ENCODE measurements at places on chromosomes 5 and 9.

DNA sequence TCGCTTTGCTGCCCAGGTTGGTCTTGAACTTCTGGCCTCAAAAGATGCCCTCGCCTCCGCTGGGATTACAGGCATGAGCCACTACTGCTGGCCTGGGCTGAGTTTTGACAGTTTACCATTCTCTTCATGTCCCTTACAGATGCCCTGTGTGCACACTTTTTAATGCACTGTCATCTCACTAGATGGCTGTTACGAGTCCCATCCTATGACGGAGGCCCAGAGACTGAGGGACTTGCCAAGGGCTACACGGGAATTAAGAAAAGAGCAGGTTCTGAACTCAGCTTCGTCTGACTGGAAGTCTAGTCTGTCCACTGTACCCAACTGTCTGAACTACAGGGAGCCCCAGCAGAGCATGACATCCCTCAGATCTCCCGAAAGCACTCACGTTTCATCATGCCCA lies 63.9 kb downstream of the ARHGEF37 start:
- no peak for DNase-seq

DNA sequence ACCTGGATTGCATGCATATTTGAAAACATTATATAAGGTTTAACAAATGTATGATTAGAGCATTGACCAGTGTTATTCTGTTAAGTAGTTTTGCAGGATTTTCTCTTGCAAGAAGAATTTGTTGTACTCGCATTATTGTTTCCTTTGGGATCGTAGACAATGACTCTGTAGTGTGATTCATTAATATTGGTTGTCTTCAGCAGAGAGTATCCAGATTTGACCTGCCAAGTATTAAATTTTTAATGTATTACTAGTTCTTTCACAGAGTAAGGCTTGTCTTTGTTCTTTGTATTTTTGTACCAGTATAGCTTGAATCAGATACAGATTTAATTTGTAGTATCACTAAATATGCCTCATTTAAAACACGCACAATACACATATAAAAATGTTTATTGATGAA lies 155.0 kb downstream of the PBX3 start:
- DNase-seq, result no peak

DNA sequence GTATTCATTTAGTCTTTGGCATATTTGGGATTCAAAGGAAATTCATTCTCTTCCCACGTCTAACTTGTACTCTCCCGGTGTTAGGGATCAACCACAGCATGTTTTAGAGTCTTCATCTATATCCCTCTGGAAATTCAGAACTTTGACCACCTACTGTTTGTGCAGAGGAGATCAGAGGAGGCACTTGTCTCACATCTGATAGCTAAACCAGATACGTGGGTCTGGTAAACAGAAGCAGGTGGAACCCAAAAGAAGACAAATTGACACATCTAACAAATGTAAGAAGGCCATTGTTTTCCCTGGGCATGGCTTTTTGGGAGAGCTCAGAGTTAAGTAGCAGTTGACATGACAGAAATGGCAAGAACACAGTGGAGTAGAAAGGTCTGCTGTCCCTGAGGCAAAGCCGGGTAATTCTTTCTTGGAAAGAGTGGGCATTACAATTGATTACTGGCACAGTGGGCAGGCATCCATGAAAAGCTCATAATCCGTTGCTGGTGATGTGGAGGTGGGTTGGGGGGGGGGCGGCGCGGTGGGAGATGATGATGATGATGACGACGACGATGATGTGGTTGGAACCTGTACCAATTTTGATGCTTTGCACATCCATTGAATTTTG lies 27.5 kb downstream of the PIP5K1B start:
- DNase-seq, result no peak

DNA sequence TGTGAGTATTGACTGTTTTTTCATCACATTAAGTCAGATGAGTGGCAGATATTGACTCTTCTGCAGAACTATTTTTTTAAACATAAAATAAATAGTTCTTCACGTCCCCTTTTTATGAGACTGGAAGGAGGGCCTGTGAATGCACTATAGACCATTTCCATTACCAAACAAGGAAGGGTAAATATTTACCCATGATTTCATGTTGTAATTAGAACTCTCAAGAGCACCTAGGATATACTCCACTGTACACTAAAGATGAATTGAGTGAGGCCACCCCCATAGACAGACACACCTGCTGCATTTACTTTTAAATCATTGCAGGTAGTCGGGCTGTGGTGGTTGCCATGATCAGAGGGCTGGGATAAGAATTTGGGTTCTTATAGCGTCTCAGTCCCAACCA lies 22.6 kb downstream of the SLC36A1 start:
- no peak for DNase-seq

- peak; percentile 82 for DNase-seq
Observed at GRCh38 chr9:136107155-136107952, 11.3 kb downstream of the TMEM250 start.

DNA sequence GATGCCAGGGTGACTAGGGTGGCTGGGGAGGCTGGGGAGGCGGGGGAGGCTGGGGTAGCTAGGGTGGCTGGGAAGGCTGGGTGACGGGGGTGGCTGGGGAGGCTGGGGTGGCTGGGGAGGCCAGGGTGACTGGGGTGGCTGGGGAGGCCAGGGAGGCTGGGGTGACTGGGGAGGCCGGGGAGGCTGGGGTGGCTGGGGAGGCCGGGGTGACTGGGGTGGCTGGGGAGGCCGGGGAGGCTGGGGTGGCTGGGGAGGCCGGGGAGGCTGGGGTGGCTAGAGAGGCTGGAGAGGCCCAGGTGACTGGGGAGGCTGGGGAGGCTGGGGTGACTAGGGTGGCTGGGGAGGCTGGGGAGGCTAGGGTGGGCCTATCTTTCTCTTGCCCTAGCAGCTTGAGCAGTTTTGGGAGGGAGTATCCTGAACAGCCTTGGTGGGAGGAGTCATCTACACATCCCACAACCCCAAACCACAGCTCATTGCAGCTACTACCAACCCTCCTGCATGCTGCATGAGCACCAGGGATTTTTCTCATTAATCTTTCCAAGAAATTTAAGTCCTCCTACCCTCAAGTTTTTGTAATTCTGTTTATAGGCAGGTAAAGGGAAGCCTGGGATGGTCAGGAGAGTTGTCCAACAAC lies 203.2 kb upstream of the IRX1 start:
- DNase-seq, result no peak

- DNase-seq, result no peak
Observed at GRCh38 chr5:58898538-58898937, 315.7 kb downstream of the RAB3C start.

- no peak for DNase-seq
Observed at GRCh38 chr5:98483301-98483685, 290.2 kb upstream of the RGMB start.

DNA sequence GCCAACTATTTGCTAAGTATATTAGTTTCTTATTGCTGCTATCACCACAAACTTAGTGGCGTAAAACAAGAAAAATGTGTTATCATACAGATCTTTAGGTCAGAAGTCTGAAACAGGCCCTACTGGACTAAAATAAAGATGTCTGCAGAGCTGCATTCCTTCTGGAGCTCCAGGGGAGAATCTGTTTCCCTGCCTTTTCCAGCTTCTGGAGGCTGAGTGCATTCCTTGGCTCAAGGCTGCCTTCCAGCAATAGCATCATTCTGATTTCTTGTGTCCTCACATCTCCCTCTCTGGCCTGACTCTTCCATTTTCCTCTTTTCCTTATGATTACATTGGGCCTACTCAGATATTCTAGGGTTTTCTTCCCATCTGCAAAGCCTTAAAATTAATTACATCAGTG lies 15.9 kb downstream of the MAN2A1 start:
- DNase-seq, result no peak

- no peak for DNase-seq
Observed at GRCh38 chr5:57780306-57780960, 297.8 kb upstream of the ACTBL2 start.

DNA sequence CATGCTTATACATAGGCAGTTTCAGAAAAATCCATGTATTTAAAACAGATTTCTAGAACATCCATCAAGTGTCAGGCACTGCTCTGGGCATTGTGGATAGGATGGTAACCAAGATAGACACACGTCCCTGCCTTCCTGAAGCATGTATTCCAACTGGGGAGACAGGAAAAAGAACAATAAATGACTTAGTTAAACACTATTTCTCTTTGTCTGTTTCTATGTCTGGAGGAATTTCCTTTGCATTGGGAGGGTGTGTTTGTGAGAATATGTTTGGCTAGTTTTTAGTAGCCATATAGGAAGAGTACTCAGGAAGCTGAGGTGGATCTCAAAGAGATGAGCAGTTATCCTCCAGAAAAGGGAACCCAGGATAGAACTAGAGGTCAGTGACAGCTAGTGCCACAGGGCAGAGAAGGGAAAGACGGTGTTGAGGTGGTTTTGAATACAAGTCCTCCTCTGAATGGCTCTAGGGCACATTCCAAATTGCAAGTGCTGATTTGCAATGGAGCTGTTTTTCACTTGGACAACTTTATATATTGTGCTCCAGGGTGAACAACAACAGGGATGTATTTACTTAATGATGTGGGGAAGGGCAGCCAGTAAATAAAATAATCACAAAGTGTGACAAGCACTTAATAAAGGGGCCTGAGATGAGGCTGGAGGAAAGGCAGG lies 144.7 kb upstream of the SHB start:
- no peak for DNase-seq

GRCh38 chr9:87137718-87138117 lies 190.4 kb upstream of the GAS1 start:
- no peak for DNase-seq

GRCh38 chr9:92774274-92774673 lies 9.6 kb upstream of the BICD2 start:
- DNase-seq, result no peak

- no peak for DNase-seq
Observed at GRCh38 chr5:41776435-41776834, 93.8 kb downstream of the OXCT1 start.

DNA sequence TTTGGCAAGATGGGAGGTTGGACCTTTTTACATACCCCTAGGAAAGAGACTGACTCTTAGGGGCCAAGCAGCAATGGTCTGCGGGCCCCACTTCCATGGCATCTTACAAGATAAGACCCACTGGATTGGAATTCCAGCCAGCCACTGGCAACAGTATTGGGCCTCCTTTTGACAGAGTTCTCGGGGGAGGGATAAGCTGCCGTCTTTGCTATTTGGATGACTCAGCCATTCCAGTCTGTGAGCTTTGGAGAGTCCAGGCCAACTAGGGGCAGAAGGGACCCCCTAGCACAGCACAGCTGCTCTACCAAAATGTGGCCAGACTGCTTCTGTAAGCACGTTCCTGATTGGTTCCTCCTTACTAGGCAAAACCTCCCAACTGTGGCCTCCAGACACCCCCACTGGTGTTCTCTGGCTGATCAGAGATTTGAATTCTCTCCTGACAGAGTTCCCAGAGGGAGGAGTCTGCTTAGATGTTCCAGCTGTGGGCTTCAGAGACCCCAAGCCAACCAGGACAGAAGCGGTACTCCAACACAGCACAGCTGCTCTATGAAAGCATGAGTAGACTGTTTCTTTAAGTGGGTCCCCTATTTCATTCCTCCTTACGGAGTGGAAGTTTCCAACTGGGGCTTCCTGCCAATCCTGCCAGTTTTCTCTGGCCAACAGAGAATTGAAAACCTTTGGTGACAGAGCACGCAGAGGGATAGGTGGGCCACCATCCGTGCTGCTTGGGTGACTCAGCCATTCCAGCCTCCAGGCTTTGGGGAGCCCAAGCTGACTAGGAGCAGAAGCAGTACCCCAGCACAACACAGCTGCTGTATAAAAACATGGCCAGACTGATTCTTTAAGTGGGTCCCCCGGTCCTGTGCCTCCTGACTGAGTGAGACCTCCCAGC lies 672.1 kb upstream of the RIOK2 start:
- DNase-seq, result no peak
